ENCODE measurements at places on chromosomes 1 and 21. TPM values are rescaled to one million over a fixed set of nuclear protein-coding genes. Genes with fewer than 3 reads are reported as not detected.

The OR13G1 gene
- total RNA-seq = not detected

The KCNE2 gene
- total RNA-seq = not detected

The CCDC28B gene
- total RNA-seq = 4.2 TPM

The FAM131C gene
- total RNA-seq = not detected

DNA sequence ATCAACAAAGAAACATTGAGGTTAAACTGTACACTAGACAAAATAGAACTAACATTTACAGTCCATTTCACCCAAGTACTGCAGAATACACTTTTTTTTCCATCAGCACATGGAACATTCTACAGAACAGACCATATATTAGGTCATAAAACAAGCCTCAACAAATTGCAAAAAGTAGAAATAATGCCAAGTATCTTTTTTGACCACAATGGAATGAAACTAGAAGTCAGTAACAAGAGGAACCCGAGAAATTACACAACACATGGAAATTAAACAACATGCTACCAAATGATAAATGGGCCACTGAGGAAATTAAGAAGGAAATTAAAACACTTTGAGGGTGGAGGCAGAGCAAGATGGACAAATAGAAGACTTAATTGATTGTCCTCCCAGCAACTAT is 8.4 kb upstream of the C1orf185 start:
- no peaks in the 10 kb centered on the region for H3K27me3 ChIP-seq
- H3K27ac ChIP-seq = no peak overlapping the region
- H3K36me3 ChIP-seq = no peaks in the 10 kb centered on the region
- no peak for DNase-seq

GRCh38 chr1:210272666-210273065 is 40.1 kb downstream of the SERTAD4 start:
- H3K27me3 ChIP-seq = no peaks in the 10 kb centered on the region
- H3K4me1 ChIP-seq = no peaks in the 10 kb centered on the region
- no peak overlapping the region for H3K27ac ChIP-seq
- DNase-seq = no peak
- H3K36me3 ChIP-seq = no peaks in the 10 kb centered on the region

GRCh38 chr1:94865360-94865759 is 45.2 kb downstream of the SLC44A3 start:
- no peak overlapping the region for H3K27ac ChIP-seq
- no peak overlapping the region for H3K4me3 ChIP-seq
- no peaks in the 10 kb centered on the region for H3K36me3 ChIP-seq
- DNase-seq = no peak
- no peaks in the 10 kb centered on the region for H3K4me1 ChIP-seq

DNA sequence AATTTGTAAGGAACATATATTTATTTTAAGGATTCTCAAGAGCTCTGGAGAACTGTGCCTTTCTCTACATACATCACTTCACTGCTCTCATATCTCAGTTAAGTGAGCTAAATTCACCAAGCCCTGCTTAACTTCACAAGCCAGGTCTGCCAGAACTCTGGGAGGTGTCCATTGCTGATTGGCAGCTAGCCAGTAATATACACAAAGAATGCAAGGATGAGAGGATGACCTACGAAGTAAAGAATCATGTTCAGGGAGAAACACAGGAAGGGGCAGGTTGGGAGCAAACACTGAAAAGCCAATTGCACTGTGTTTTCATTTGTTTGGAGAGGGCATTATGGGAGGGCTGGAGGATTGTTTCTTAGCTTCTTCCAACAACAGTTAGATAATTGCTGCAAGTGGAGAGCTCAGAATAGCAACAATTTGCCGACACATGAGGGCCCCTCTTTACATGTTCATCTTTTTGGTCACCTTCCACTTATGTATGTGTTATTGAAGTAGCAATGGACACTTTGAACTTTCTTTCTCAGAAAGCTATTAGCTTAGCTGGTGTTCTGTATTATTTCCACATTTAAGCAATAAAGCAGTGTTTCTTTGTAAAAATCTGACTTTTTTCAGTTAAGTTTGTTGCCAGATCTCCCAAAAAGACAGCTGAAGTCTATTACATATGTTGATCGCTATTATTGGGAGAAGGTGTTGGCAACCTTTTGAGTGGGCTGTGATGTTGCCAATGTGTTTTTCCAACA is 254.8 kb downstream of the LTN1 start:
- H3K4me3 ChIP-seq = no peak overlapping the region
- no peaks in the 10 kb centered on the region for H3K27me3 ChIP-seq
- peaks cover 7% of the 10 kb centered on the region for H3K4me1 ChIP-seq
- H3K27ac ChIP-seq = no peak overlapping the region
- no peak for DNase-seq

DNA sequence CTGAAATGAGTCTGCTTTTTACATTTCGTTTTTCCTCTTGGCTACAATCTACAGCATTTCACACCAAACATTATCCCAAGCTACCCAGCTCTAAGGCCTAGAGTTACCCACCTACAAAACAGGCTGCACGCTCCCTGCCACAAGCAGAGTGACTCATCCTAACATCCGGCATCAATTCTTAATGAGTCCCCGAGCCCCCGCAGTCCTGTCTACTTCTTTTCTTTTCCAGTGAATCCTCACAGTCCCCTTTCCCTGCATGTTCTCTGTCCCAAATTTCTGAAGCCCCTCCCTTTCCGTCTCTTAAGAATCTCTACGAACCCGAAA is 650 bp downstream of the PCNX2 start:
- DNase-seq = peak; percentile 75
- H3K27me3 ChIP-seq = no peaks in the 10 kb centered on the region
- H3K4me1 ChIP-seq = peaks cover 20% of the 10 kb centered on the region
- H3K27ac ChIP-seq = peak overlapping the region; percentile 63
- peak overlapping the region; percentile 67 for H3K4me3 ChIP-seq
